ENCODE measurements at places on chromosomes 12 and 14.

DNA sequence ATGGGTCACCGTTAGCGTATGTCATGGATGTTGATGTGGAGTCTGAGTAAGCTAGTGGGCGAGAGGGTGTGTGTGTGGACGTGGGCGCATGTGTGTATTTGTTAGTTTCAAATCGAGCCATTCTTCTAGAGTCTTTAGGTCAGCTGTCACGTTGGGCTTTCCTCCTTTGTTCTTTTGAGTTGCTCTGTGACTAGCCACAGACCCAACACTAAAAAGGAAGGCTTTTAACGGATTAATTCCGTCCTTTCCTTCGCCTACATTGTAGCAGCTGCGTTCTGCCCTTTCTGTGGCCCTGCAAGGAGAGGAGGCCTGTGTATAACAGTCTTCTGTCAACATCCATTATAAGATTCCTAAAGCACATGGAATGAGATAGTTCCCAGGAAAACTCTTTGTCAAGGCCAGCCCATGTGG lies 117.2 kb upstream of the DNM1L start:
- H3K36me3 ChIP-seq: no peaks in the 10 kb centered on the region
- H3K27me3 ChIP-seq: no peaks in the 10 kb centered on the region
- no peak overlapping the region for H3K27ac ChIP-seq
- H3K4me1 ChIP-seq: peaks cover 16% of the 10 kb centered on the region
- H3K4me3 ChIP-seq: no peak overlapping the region

- no peak for DNase-seq
- no peak overlapping the region for H3K4me3 ChIP-seq
- no peak overlapping the region for H3K27ac ChIP-seq
Observed at GRCh38 chr12:57630891-57631433, 2.0 kb downstream of the B4GALNT1 start.

- no peak for DNase-seq
- no peaks in the 10 kb centered on the region for H3K4me1 ChIP-seq
- H3K36me3 ChIP-seq: no peaks in the 10 kb centered on the region
- H3K27me3 ChIP-seq: peaks cover 21% of the 10 kb centered on the region
Observed at GRCh38 chr14:101097109-101097793, 193.7 kb upstream of the RTL1 start.

- no peaks in the 10 kb centered on the region for H3K36me3 ChIP-seq
- no peaks in the 10 kb centered on the region for H3K27me3 ChIP-seq
- H3K27ac ChIP-seq: no peak overlapping the region
- no peaks in the 10 kb centered on the region for H3K4me1 ChIP-seq
- H3K4me3 ChIP-seq: no peak overlapping the region
- no peak for DNase-seq
Observed at GRCh38 chr12:64039281-64039871, 182.7 kb downstream of the KICS2 start.

- no peaks in the 10 kb centered on the region for H3K4me1 ChIP-seq
- no peaks in the 10 kb centered on the region for H3K36me3 ChIP-seq
- DNase-seq: no peak
- no peak overlapping the region for H3K4me3 ChIP-seq
Observed at GRCh38 chr14:35456261-35456660, 51.7 kb upstream of the NFKBIA start.

DNA sequence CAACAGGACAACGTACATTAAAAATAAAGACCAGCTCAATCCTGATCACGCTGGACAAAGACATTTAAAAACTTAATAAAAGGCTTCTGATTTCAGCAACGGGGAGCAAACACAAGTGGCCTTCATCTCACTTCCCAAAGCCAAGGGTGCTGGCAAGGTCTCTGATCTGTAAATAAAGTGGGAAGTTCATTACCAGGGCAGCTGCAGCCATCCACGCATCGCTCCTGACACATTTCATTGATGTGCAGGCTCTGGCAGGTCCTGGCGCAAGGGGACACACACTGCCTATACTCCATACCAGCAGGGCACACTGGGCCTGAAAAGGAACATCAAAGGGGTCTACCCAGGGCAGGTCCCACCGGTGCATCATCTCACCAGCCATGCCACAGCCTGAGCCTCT lies 51.0 kb downstream of the VWF start:
- no peak for DNase-seq
- no peak overlapping the region for H3K27ac ChIP-seq
- H3K4me1 ChIP-seq: peaks cover 35% of the 10 kb centered on the region
- no peak overlapping the region for H3K4me3 ChIP-seq

DNA sequence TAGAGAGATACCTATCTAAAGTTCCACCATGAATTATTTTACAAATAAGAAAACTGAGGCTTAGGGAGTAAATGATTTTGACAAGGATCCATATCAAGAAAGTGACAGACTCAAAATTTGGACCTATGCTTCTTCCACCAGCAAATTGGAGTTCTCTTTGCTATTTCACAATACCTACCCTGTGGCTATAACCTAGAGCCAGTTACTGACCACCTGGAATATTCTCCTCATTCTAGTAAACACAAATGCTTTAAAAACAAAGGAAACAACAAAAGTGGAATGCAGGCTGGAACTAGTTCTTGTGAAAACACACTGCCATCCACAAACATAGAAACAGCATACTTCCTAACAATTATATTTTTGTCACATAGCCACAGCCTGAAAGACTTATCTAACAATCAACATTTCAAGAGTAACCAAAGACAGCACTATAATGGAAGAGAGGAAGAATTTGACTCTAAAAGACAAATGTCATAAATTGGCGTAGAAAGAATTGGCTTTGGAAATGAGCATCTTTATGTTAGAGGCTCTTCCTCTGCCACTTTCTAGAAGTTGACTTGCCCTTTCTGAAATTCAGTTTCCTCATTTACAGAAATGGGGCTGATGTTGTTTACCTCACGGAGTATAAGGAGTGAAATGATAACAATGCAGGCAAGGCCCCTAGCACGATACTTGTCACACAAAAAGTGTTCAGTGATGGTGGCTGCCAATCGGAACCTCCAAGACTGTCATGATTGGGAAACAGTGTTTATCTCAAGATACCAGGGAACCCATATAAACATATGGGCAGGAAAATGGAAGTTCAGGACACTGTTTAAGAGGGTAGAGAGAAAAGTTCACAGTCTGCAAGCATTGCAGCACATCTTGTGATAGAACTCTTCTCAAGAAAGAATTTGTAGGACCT lies 138.6 kb upstream of the LGR5 start:
- H3K36me3 ChIP-seq: no peaks in the 10 kb centered on the region
- H3K4me3 ChIP-seq: no peak overlapping the region
- H3K27me3 ChIP-seq: no peaks in the 10 kb centered on the region
- no peak for DNase-seq
- no peak overlapping the region for H3K27ac ChIP-seq

- H3K27ac ChIP-seq: no peak overlapping the region
- DNase-seq: no peak
- H3K36me3 ChIP-seq: no peaks in the 10 kb centered on the region
- no peaks in the 10 kb centered on the region for H3K27me3 ChIP-seq
- H3K4me1 ChIP-seq: no peaks in the 10 kb centered on the region
Observed at GRCh38 chr14:31717294-31718085, 156.3 kb downstream of the NUBPL start.

DNA sequence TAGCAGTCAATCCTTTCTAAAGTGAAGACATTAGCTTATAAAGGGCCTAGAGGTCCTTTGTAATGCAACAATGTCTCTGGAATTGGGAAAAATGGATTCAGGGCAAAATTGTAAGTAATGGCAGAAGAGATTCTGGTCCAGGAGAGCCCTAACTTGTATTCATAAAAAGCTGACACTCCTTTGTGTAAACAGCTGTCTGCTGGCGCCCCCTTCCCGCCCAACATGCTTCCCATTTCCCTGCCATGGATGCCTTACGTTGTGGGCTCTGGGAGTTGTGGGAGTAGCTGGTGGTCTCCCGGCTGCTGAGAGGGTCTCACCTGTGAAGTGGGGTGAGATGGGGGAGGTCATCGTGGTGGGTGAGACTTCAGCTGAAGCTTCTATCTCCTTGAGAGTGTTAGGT lies 2.3 kb downstream of the ACRBP start:
- peak overlapping the region; percentile 19 for H3K27ac ChIP-seq
- peaks cover 31% of the 10 kb centered on the region for H3K36me3 ChIP-seq
- DNase-seq: no peak
- H3K27me3 ChIP-seq: peaks cover 15% of the 10 kb centered on the region

DNA sequence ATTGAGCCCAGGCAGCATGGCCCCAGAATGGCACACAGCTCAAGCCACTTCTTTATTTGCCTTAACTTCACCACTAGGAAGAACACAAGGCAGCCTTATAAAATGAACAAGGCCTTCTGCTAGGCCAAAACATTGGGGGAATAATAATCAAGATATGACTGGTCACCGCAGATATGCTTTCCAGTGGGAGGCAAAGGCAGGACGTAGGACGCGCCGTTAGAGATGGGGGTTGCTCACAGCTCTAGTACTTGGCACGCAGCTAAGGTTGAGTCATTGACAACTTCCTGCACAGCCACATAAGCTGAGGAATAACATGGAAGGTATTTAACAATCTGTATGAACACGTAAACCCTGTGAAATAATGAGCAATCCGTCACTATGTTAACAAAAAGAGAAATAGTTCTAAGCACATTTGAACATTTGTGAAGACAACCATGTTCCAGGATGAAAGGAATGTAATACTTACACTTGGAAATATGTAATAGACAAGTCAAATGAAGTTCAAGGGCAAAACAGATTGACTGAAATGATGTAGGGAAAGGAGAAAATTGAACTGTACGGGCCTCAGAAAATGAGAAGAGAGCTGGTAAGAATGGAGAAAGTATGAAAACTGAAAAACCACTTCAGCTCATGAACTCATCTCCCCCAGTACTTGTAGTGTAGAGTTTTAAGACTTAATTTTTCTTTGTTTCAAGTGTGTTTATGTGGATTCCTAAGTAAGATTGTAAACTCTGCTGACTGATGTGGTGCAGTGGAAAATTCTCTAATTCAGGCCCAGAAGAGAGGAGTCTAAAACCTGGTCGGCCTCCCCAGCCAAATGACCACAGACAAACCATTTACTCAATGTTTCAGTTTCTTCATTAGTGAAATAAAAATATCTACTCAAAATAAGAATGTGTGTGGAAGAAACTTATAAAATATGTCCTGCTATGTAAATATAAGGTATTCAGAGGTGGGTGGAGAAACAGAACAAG lies 59.3 kb upstream of the CCDC91 start:
- H3K4me1 ChIP-seq: no peaks in the 10 kb centered on the region
- H3K4me3 ChIP-seq: no peak overlapping the region
- no peak overlapping the region for H3K27ac ChIP-seq
- H3K36me3 ChIP-seq: no peaks in the 10 kb centered on the region
- no peak for DNase-seq
- H3K27me3 ChIP-seq: no peaks in the 10 kb centered on the region

DNA sequence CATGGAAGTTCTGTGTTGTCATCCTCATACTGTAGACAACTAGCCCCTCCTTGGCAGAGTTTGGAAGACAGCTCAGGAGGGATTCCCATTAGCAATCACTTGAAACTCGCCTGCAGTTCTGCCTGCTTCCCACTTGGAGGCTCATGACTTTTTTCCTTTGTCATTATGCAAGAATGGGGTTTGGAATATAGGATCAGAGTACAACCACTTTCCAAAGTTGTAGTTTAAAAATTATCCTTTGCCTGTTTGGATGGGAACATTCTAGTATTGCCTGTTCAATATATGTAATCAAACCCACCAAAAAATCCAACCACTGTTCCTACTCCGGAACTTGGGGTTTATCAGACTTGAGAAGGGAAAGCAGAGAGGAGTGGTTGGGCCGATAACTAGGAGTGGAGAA lies 2.1 kb upstream of the GPD1 start:
- peaks cover 36% of the 10 kb centered on the region for H3K36me3 ChIP-seq
- DNase-seq: no peak
- no peaks in the 10 kb centered on the region for H3K4me1 ChIP-seq
- no peak overlapping the region for H3K4me3 ChIP-seq
- no peak overlapping the region for H3K27ac ChIP-seq
- H3K27me3 ChIP-seq: no peaks in the 10 kb centered on the region

- no peak for DNase-seq
- H3K4me1 ChIP-seq: peaks cover 37% of the 10 kb centered on the region
- no peaks in the 10 kb centered on the region for H3K27me3 ChIP-seq
- no peak overlapping the region for H3K4me3 ChIP-seq
Observed at GRCh38 chr12:120847814-120848213, 56.3 kb downstream of the SPPL3 start.

DNA sequence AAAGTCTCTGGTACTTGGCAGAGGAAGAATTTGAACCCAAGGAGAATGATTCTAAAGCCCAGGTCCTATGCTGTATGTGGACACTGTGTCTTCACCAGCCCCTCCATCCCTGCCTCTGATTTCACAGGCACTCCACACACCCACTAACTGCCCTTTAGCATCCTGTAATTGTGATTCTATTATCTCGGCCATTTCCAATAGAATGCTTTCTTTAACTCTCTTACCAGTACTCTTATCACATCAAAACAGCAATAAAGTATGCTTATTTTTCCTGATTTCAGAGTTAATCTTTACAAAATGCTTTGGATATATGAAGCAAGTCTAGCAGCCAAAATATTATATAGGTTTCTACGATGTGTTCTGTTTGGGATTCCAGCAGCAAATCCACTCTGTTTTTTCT lies 37.9 kb upstream of the BTG1 start:
- no peaks in the 10 kb centered on the region for H3K27me3 ChIP-seq
- peaks cover 12% of the 10 kb centered on the region for H3K36me3 ChIP-seq
- H3K27ac ChIP-seq: no peak overlapping the region
- no peak overlapping the region for H3K4me3 ChIP-seq

DNA sequence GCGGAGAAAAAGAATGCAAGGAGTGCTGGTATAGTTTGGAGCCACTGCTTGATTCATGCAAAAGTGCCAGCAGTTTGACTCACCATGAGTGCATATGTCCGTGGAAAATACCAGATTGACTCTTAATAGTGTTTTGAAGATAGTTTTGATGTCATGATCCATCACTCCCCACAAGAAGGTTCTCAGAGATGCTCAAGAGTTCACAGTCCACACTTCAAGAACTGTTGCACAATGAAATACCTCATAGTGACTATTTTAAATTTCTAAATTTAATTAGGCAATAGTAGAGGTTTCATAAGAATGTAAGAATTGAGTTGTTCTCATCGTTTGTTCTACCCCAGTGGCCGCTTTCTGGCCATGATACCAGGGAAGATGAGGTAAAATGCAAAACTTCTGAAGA lies 286.6 kb upstream of the RGS6 start:
- H3K4me3 ChIP-seq: no peak overlapping the region
- no peak overlapping the region for H3K27ac ChIP-seq
- no peaks in the 10 kb centered on the region for H3K4me1 ChIP-seq

DNA sequence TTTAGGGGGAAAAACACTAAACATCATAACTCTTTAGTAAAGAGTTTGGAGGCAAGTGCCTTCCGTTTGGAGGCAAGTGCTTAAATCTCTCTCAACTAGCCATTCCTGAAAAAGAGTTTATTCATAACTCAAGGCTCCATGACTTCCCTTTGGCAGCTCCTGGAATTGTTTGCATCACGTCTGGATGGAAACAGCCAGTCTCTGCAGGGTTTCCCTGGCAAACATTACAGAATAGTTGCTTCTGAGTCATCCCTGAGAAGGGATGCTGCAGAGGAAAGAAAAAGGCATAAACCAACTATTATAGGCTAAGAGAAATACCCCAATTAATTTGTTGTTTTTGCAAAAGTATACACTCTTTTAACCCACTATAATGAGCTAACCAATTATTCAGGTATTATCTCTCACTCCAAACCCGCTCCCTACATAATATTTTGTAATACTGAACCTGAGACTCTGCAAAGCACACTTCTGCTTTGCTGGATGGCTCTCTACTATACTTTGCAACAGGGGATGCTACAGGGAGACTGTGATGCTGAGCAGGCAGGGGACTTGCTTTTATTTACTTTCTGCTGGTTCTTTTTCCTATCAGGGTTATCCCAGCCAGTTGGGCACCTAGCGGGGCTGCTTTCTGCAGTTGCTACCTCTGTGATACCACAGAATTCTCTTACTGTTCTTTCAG lies 497.7 kb downstream of the FUT8 start:
- peaks cover 22% of the 10 kb centered on the region for H3K36me3 ChIP-seq
- no peak for DNase-seq
- peaks cover 51% of the 10 kb centered on the region for H3K4me1 ChIP-seq
- H3K4me3 ChIP-seq: no peak overlapping the region
- peaks cover 8% of the 10 kb centered on the region for H3K27me3 ChIP-seq

Data from activated CD4-positive, alpha-beta T cell treated with anti-CD3 and anti-CD28 coated beads, Interleukin-2, amount 10 ng/mL, durations not matched to agents 7 days and 5 days (primary cell).